NCI-H1048 (cell line): ENCODE measurements at places on chromosomes 16 and 17.

- no peak for DNase-seq
Measured at GRCh38 chr16:65038100-65038499, 83.8 kb downstream of the CDH11 start.

- DNase-seq, result no peak
Measured at GRCh38 chr16:27108051-27108770, 41.5 kb downstream of the C16orf82 start.

GRCh38 chr16:53829186-53829747 lies 125.3 kb downstream of the FTO start:
- DNase-seq, result no peak

GRCh38 chr16:74601126-74601871 lies 5.6 kb downstream of the GLG1 start:
- DNase-seq, result no peak

GRCh38 chr17:50206604-50207293 lies 5.3 kb upstream of the COL1A1 start:
- DNase-seq, result no peak

DNA sequence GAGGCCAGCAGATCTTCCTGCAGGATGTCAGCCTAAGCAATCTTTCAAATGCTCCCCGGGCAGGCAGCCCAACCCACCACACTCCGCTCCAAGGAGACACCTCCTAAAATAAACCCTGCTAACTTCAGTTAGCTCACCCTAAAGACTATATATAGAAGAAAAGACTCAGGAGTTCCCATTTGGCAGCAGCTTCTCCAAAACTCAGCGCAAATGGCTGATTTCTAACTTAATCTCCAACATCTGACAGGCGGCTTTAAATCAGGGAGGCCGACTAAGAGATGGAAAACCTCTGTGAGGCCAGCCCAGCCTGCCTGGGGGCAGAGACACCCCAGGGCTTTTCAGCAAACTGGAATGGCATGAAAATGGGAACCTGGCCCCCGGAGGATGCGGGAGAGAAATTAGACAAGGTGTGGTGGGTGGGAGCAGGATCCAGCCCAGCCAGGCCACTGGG lies 91.6 kb downstream of the XYLT1 start:
- DNase-seq, result no peak

DNA sequence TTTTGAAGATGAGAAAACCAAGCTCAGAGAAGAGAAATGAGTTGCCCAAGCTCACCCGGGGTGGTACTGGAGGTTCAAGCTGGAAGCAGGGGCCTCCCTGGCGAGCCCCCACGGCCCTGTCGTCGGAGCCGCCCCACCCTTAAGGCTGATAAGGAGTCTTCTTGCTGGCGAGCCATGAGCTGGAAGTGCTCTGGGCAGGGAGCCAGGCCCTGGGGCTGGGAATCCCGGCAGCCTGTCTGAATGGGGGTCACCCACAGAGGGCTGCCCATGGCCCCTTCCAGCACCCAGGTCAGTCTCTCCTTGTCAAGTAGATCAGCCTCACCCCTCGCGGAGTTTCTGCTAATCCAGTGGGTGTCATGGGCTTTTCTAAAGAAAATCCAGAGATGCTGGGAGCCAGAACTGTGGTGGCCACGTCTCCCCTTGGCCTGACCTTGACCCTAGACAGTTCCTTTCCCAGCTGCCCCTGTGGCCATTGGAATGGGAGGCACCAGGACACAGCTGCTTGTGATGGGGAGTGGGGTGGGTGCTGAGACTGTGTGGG lies 1.2 kb upstream of the P2RX1 start:
- DNase-seq, result no peak

- no peak for DNase-seq
Measured at GRCh38 chr17:863880-864279, 81.7 kb downstream of the MRM3 start.

GRCh38 chr17:8146381-8147140 lies 5.6 kb downstream of the PER1 start:
- no peak for DNase-seq

DNA sequence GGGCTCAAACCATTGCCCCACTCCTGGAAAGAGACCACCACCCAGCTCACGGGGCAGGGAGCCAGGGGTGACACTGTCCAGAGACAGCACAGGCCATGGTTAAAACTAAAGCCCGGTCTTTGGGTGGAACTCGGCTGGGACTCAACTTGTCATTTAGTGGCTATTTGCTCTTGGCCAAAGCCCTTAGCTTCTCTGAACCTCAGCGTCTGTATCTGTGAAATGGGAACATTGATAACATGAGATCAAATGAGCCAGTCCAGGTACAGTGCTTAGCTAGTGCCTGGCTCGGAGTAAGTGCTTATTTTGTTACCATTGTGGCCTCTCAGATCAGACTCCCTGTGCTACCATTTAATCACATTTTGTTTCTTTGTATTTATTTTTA lies 48.5 kb downstream of the RTN4RL1 start:
- DNase-seq, result no peak

GRCh38 chr16:78163772-78164670 lies 64.6 kb downstream of the WWOX start:
- no peak for DNase-seq

DNA sequence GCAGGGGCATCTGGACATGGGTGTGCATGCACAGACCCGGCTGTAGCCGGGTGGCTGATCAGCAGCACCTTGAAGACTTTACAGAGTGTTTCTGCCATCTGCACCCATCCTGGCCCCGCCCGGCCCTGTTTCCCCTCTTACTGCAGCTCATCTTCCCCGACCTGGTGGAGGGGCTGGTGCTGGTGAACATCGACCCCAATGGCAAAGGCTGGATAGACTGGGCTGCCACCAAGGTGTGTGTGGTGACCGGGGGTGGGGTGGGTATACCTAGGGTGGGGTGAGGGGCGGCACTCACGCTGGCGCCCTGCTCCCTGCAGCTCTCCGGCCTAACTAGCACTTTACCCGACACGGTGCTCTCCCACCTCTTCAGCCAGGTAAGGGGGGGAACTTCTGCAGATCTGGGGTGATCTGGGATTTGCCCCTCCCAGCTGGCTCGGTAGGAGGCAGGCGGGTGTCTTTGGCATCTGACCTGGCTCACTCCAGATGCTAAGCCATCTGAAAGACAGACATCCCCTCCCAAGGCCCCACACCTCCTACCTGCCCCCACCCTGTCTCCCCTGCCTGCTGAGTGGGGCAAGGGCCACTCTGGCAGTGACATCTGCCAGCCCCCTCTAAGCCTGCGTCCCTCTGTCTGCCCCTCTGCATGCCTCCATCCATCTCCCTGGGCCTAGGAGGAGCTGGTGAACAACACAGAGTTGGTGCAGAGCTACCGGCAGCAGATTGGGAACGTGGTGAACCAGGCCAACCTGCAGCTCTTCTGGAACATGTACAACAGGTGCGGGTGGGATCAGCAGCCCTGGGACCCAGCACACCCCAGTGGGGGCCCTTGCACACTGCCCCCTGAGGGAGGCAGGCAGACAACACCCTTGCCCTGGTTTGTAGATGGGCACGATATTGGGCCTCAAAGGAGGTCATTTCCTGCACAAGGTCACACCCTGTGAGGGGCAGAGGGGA lies 6.6 kb downstream of the NDRG4 start:
- no peak for DNase-seq

DNA sequence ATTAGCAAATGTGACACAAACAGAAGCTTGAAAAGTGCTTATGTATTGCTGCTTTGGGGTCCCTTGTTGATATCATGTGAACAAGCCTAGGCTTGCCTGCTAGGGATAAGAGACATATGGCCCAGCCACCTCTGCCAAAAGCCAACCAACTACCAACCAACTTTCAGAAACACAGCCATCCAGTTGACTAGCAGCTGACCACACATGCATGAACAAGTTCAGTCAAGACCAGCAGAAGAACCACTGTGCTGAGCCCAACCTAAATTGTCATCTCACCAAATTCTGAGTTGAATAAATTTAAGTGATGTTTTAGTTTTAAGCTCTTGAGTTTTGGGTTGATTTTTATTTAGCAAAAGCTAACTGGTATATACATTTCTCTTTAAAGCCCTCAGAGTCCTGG lies 3.5 kb downstream of the ERN2 start:
- DNase-seq, result no peak

GRCh38 chr17:4004517-4005295 lies 40.5 kb upstream of the ATP2A3 start:
- no peak for DNase-seq

DNA sequence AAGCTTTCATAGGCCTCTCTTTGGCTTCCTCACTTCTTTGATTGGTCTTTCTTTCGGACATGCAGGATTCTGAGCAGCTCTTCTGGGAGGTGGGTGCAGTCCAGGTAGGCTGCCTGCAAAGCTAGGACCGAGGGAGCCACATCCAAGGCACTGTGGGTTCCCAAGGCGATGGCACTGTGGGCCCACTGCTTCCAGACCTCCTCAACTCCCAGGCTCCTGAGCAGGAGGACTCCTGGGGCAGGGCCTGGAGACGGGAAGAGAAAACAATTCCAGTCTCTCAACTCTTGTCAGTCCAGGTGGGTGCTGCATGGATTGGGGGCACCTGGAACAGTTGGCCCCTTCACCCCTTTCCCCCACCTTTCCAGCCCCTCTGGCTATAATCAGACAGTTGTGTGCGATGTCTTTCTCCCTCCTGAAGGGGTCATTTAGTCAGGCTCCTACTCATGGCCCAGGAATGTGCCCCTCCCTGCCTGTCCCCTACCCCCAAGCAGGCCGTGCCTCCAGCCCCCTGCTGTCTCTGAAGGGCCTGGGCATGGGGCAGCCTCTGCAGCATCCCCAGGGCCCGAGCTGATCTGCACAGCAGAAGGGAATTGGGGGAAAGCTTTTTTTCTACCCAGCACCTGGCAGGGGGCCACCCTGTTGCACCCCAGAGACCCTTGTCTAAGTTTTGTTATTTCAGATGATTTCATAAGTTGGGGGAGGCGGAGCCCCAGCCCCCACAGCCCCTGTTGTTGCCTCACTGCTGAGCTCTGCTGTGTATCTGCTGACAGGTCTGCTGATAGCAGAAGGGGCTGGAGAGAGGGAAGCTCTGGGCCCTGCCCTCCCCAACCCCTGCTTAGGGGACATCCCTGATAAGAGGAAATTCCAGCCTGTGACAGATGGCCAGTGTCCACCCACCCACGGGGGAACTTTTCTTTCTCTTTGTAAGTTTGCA lies 330.3 kb downstream of the SEC14L1 start:
- DNase-seq, result no peak

GRCh38 chr16:56742030-56742984 lies 12.4 kb downstream of the NUP93 start:
- DNase-seq, result no peak

GRCh38 chr17:37100231-37100630 lies 151.5 kb downstream of the AATF start:
- no peak for DNase-seq

DNA sequence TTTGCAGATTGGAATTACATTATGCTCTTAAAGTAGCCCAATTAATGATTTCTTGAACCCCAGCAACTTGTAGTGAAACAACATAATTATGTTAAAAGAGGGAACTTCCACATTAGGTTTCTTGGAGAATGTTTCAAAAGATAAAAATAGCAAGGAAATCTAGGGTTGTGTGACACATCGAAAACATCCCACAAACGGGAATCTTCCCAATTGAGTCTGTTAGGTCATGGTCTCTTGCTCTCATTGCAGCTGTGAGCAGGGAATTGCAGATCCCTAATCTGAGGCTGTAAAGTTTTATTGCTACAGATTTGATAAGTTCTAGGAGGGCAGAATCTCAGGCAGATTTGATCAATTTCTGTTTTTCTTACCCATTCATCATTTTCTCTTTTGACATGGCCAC lies 6.7 kb upstream of the LPO start:
- DNase-seq, result no peak

- DNase-seq, result no peak
Measured at GRCh38 chr17:44637066-44637465, 19.2 kb upstream of the MEIOC start.

DNA sequence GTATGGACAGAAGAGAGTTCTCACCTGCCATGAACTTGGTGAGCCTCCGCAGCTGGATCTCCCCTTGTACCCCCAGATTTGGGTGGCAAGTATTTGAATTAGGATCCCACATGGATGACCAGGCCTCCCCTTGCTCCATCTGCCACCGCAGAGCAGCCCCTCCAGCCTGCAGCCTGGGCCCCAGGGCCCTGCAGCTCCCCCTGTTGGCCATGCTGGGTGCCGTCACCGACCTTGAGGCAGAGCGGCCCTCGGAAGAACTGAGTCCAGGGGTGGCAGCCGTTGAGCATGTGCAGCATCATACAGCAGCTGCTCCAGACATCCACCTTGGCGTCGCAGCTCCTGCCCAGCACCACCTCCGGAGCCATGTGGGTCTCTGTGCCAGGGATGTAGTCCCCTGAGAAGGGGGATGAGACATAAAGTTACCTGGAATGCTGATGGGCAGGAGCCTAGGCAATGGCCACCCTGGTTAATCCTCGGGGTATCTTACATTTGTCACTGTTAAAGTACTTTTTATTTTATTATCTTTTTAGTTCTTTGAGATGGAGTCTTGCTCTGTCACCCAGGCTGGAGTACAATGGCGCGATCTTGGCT lies 9.0 kb upstream of the SPATA32 start:
- no peak for DNase-seq

DNA sequence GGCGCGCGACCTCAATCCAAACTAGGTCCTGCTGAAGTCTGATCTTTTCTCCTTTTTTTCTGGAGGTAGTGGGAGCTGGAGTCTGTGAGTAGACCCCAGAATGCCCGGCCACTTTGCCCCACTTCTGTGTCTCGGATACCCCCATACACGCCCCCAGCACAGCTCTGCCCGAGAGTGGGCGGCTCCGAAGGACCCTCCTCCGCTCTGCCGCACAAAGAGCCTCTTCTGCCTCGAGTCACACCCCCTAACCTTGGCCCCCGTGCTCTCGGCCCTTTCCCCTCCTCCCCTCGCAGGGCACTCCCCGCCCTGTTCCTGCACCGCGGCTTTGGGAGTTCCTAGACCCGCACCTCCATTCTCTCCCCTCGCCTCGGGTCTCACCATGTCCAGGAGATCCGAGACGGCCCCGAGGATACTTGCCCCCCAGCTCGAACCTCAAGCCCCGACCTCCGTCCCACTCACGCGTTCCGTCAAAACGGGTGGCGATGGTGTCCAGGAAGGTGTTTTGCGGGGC lies 476 bp downstream of the KCNH4 start:
- DNase-seq, result no peak

DNA sequence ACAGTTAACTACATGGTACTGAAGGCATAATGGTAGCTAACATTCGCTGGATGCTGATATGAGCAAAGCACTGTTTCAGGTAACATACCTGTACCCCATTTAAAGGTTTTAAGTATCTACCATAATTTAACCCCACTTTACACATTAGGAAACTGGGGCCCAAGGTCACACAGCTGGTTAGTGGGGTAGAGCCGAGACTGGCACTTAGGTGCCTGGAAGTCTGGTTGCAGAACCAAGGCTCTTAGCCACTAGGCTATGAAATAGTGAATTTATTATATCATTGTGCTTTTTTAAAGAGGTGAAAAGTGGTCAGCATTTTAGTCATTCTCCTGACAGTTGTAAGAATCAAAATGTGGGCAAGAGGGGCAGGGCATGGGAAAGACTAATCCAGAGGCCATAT lies 25.2 kb downstream of the SIAH1 start:
- DNase-seq, result no peak

- DNase-seq, result peak; percentile 73
Measured at GRCh38 chr17:68462381-68463210, 5.3 kb upstream of the WIPI1 start.

- no peak for DNase-seq
Measured at GRCh38 chr17:79952901-79953300, 82.8 kb downstream of the TBC1D16 start.
